AG10803 (cell line): ENCODE measurements at places on chromosomes 13 and 19.

- DNase-seq: no peak
These were observed 18.3 kb downstream of the C19orf44 start for GRCh38 chr19:16514383-16515019.

DNA sequence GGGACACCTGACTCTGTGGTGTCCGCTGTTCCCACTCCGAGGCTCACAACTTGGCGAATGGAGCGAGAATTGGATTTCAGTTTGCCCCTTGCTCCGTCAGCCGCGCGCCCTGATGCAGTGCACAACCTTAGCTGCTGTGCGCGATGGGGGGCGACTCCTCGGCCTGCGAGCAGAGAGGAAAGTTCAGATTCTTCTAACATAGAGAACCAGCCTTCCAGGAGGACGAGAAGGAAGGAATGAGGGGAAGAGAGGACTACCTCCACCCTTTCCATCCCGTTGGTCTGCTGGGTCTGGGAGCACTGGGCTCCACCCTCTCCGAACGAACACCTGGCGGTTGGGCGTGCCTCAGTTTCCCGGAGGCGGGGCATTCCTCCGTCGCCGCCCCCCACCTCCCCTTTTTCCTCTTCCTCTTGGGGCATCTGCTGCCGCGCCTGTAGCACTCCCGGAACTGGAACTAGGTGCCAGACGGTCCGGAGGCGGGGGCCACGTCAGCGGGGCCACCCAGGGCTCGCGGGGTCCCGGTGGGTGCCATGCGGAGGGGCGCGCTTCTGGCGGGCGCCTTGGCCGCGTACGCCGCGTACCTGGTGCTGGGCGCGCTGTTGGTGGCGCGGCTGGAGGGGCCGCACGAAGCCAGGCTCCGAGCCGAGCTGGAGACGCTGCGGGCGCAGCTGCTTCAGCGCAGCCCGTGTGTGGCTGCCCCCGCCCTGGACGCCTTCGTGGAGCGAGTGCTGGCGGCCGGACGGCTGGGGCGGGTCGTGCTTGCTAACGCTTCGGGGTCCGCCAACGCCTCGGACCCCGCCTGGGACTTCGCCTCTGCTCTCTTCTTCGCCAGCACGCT lies at the start of gene KCNK6:
TSS of gene KCNK6 (plus strand) at position 425 of the 838 bp plus-strand sequence. CDS start at position 531, 106 bp downstream.
- DNase-seq: peak; percentile 15

DNA sequence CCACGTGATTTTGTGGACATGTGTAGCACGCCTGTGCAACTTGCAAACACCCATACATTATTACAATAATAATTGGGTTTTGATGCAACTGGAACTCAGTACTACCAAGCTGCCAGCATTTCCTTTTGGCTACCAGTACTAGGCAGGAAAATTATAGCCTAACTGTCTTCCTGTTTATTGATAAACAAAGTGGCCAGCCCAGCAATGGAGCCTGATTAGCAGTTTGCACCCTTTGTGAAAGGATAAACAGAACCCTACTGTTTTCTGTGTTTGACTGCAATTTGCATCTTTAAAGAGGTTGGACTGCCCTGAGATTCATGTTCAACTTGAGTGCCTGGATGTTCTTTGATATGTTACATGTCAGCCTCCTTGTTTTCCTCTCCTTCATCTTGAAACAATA lies 173.9 kb downstream of the ZIC5 start:
- no peak for DNase-seq

DNA sequence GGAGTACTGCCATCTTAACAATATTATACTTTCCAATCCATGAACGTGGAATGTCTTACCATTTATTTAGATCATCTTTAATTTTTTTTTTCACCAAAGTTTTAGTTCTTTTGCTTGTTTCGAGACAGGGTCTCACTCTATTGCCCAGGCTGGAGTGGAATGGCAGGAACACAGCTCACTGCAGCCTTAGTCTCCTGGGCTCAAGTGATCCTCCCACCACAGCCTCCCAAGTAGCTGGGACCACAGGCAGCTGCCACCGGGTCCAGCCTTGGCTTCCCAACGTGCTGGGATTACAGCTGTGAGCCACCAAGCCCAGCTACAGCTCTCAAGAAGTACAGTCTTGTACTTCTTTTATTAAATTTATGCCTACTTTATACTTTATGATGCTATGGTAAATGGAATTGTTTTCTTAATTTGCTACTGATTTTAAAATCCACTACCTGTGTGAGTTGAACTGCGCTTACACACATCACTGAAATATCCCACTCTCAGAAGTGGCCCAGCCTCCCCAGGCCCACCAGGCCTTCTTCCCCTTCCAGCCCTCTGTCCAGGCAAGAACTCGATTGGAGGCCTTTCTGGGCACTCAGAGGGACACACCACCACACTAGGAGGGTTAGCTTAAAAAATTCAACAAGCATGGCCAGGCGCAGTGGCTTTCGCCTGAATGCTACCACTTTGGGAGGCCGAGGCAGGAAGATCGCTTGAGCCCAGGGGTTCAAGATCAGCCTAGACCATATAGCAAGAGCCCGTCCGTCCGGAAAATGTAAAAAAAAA lies 1.0 kb upstream of the PGLS start:
- peak; percentile 33 for DNase-seq

GRCh38 chr19:27772059-27772458 lies 1440.9 kb downstream of the UQCRFS1 start:
- DNase-seq: no peak

DNA sequence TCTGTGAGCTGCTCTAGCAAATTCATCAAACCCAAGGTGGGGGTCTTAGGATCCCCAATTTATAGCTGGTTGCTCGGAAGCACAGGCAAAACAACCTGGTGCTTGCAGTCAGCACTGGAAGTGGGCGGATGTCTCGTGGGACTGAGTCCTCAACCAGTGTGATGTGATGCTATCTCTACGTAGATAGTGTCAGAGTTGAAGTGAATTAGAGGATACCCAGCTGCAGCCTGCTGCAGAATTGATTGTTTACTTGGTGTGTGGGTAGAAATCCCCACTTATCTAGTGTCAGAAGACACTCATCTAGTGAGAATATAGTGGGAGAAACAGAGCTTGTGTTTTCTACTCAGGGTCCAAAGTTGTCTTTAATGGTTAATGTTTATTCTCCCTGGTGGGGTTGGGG lies 63.3 kb downstream of the CBY2 start:
- DNase-seq: no peak

DNA sequence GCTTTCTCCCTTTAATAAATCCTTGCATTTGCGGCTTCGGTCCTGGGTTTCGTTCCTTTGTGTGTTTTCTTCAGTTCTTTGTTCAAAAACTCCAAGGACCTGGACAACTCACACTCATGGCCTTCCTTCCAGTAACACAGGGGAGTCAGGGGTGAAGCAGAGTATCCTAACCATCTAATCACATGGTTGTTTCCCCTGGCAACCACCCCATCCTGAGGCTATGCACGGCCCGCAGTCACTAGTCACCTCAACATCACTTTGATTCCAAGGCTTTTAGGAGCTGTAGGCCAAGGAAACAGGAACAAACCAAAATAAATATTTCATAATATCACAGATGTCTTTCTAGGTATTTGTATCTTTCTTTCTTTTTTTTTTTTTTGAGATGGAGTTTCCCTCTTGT lies 28.9 kb downstream of the ZNF101 start:
- DNase-seq: no peak

DNA sequence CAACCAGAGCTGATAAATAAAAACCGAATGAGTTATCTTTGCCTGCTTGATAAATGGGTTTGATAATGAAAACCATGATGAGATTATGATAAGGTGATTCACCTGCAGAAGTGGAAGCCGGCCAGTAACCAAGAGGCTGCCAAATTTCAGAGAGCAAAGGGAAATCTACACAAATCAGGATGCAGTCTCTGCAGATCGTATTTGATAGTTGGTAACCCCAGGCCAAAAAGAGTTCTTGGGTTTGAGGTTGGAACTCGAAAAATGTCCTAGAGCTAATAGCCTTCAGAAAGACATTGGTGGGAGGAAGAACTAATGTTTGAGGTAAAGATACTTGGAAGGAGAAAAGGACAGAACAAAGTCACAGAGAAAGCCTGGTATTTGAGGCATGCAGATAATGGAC lies 9.6 kb upstream of the LATS2 start:
- DNase-seq: peak; percentile 76

DNA sequence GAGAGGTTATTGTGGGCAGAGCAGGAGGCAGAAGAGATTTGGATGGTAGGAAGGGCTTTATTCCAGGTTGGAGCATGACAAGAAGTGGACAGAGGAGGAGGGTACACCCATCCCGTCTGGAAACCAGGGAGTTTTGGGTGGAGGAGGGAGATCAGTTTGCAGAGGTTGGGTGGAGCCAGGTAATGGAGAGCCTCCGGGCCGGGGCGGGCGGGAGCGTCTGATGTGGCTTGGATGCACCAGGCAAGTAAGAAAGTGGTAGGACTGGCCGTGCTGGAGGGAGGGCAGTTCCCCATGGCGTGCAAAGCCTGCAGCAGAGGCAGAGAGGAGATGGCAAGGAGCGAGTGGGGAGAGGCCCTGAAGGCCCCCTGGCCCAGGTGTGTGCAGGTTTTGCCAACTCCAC lies 10.9 kb downstream of the IGFLR1 start:
- no peak for DNase-seq

GRCh38 chr13:70043685-70044084 lies 63.9 kb upstream of the ATXN8OS start:
- DNase-seq: no peak

DNA sequence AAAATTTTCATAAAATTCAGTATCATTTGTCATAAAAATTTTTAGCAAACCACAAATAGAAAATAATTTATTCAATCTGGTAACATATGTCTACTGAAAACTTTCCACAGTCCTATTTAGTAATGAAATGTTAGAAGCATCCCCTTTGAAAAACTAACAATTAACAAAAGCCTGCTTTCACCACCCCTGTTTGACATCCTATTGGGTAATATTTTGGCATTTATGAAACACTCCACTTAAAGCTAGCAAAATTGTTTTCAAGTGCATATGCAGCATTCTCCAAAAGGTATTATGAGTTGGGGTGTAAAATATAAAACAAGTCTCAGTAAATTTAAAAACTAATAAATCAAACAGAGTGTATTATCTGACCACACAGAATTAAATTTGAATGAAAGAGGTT lies 189.4 kb downstream of the NBEA start:
- peak; percentile 6 for DNase-seq

DNA sequence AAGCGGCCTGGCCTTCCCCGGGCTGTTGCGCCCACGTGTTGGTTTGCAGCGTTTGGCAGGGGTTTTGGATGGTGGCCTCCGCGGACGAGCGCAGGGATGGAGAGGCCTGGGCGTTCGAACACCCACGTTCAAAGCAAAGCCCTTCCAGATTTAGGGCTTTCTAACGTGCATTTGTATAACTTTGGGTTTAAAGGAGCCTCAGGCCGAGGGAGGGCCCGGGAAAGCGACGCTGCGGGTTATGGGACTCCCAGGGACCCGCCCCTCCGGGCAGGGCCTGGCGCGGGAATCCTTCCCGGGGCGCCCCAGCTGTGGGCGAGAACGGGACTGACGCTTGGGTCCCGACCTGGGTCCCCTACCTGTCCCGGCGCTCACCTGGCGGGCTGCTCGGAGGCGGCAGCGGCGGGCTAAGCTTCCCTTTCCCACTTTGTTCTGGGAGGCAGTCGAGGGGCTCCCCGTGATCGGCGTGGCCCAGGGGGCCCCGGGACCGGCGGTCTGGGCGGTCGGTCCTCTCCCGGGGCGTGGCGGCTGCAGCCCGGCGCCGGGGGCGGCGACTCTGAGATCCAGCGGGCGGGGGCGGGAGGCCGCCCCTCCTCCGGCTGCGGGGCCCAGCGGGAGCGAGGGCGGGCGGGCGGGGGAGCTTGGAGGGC lies at the start of gene FBXO17:
TSS of gene FBXO17 (minus strand) at position 529 of the 647 bp plus-strand sequence. CDS start 25,423 bp downstream, outside the sequence.
- DNase-seq: peak; percentile 56

- DNase-seq: no peak
These were observed 1.1 kb downstream of the ZNF570 start for GRCh38 chr19:37470216-37470615.

GRCh38 chr13:36553491-36553890 lies 120.3 kb upstream of the SERTM1 start:
- DNase-seq: no peak

DNA sequence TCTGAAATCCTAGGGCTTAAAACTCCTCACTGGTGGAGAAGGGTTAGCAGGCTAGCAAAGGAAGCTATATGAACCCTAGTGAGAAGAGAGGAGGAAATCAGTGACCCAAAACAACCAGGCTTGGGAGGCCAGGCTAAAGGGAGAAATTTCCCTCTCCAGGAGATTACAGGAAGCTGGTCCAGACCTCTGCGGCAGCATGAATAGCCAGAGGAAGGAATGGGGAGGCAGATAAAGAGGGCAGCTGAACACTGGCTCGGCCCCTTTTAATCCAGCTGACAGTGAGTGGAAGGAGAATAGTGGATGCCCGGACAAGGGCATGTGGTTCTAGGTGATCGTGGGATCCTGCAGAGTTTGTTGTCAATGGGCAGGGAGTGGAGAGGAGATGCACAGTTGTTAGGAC lies 130.6 kb downstream of the COG6 start:
- DNase-seq: no peak

DNA sequence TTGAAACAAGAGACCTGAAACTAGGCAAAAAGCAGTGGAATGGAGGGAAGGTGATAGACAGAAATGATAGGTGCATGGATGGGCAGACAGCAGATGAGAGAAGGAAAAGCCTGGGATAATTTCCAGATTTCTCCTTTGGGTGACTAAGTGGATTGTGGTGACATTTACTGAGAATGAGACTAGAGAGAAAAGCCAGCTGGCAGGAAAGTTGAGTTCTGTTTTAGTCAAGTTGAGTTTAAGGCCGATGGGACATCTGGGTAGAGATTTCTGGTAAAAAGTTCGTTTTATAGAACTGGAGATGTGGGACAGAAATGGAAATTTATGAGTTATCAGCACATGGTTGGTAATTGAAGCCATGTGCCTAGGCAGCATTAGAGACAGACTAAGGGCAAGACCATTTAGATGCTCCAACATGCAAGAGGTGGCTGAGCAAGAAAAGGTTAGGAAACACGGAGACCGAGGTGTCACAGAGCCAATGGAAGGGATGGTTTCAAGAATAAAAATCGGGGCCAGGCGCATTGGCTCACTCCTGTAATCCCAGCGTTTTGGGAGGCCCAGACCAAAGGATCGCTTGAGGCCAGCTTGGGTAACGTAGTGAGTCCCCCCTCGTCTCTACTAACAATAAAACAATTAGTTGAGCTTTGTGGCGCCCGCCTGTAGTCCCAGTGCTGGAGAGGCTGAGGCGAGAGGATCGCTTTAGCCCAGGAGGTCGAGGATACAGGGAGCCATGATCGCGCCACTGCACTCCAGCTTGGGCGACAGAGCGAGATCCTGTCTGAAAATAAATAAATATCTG lies 9.6 kb upstream of the DGKH start:
- peak; percentile 45 for DNase-seq

DNA sequence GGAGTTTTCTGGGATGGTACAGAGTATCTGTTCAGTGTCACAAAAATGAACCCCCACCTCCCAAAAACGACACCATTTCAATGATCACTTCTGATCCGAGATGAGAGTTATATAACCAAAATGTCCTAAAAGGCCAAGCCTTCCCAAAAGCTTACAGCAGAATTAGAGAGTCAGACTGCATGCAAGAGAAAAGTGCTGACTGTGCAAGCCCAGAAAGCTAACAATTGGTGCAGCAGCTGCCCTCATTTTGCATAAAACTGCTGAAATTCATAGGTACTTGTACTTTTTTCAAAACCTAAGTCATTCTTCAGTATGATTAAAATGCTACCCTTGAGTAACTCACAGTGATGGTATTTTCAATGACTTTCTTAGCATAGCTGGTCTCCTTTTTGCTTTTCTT lies 819.6 kb upstream of the ARGLU1 start:
- no peak for DNase-seq

GRCh38 chr13:31201341-31202031 lies 1.7 kb downstream of the B3GLCT start:
- peak; percentile 62 for DNase-seq

- DNase-seq: no peak
These were observed 8.4 kb upstream of the UFM1 start for GRCh38 chr13:38341149-38341692.
